ENCODE measurements at places on chromosomes 16 and 17. TPM values are rescaled to one million over a fixed set of nuclear protein-coding genes. Genes with fewer than 3 reads are reported as not detected.

- no peak for DNase-seq
Measured at GRCh38 chr17:16465052-16465312, 27.0 kb downstream of the LRRC75A start.

DNA sequence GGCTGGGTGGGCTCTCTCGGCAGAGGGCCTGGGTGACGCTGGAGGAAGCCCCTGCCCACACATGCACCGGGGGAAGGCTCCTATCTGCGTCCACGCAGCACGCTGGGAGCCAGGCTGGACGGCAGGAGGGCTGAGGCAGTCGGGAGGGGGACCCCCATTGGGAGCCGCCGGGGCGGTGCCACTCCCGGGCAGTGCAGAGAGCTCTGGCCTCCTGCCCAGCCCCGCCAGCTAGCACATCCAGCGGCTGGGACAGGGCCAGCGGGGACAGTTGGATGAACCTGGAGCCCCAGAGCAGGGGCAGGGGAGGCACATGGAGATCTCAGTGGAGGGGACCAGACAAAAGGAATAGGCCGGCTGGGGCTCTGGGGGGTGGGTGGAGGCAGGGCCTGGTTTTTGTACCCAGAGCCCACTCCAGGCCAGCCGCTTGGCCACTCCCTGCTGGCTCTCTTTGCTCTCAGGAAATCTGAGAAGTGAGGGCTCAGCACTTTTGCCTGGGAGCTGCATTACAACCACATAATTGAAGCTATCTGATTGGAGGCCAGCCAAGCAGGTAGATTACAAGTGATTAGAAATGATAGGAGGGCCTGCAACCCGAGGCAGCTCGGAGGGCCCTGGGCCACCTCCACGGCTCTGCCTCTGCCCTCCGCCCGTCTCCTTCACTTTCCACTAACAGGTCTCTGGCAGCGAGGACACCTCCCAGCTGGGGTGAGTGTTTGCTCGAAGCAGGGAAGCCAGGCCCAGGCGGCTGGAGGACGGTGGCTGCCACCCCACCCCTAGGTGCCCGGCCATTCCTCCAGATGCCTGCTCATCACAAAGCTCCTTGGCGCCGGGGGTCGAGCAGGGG, 40.1 kb downstream of the ENGASE start:
- no peak for DNase-seq

DNA sequence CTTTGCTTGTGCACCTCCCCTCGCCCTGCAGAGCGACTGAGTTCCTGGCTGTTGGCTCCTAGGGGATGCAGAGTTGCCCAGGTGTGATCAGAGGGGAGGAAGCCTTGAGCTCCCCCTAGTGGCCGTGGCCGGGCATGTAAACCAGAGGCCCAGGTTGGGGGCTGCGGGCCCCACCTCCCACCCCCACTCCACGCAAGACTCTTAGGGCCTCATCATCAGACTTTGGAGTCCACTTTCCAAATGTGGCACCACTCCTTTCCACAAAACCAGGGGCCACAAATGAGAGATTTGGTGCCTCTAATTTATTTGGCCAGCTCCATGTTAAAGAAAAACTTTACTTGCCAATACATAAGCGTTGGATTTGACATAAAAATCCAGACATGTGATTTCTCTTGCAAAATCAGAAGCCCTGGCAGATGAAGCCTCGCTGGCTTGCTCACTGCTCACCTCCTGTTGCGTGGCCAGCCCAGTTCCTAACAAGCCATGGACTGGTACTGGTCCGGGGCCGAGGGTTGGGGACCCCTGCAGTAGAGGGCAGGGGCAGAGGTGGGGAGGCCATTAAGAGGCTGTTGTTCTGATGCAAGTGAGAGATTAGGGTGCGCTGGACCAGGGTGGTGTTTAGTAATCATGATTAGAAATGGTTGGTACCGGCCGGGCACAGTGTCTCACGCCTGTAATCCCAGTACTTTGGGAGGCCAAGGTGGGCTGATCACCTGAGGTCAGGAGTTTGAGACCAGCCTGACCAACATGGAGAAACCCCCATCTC, 28.7 kb upstream of the GAS7 start:
- DNase-seq, result no peak

Gene CEP295NL
- total RNA-seq, result 0.61 TPM

DNA sequence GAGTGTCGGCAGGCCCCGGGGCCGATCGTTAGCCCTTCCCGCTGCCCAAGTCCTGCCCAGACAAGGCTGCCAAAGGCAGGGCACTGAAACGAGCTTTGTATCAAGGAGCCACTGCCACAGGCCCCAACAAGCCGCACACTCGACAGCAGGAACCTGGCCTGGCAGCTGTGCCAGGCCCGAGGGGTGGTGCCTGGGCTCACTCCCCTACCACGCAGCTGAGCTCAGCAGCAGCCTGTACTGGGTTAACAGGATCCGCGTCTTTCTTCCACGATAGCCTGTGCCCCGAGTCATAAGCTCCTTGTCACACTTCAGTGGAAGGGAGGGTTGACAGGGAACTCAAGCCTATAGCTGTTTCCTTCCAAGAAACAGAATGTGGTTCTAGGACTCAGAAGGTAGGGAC, 87.9 kb downstream of the ABR start:
- no peak for DNase-seq

- no peak for DNase-seq
Measured at GRCh38 chr16:91484-91883, 13.5 kb downstream of the MPG start.

All from activated naive CD4-positive, alpha-beta T cell treated with anti-CD3 and anti-CD28 coated beads, Interleukin-2, amount 50 U/mL, for 72 hours (primary cell).